ENCODE measurements at places on chromosomes 1 and 21. TPM values are rescaled to one million over a fixed set of nuclear protein-coding genes. Genes with fewer than 3 reads are reported as not detected.

YIPF1 gene
- 17.2 TPM for total RNA-seq

- no peaks in the 10 kb centered on the region for H3K27me3 ChIP-seq
- H3K36me3 ChIP-seq, result no peaks in the 10 kb centered on the region
- no peak overlapping the region for H3K27ac ChIP-seq
- H3K4me1 ChIP-seq, result no peaks in the 10 kb centered on the region
- no peak overlapping the region for H3K4me3 ChIP-seq
Measured at GRCh38 chr1:78902641-78903040, 103.9 kb downstream of the ADGRL4 start.

- no peaks in the 10 kb centered on the region for H3K27me3 ChIP-seq
- no peaks in the 10 kb centered on the region for H3K4me1 ChIP-seq
- H3K36me3 ChIP-seq, result no peaks in the 10 kb centered on the region
- DNase-seq, result no peak
- no peak overlapping the region for H3K27ac ChIP-seq
- H3K4me3 ChIP-seq, result no peak overlapping the region
Measured at GRCh38 chr1:192861860-192862259, 53.0 kb downstream of the RGS2 start.

DNA sequence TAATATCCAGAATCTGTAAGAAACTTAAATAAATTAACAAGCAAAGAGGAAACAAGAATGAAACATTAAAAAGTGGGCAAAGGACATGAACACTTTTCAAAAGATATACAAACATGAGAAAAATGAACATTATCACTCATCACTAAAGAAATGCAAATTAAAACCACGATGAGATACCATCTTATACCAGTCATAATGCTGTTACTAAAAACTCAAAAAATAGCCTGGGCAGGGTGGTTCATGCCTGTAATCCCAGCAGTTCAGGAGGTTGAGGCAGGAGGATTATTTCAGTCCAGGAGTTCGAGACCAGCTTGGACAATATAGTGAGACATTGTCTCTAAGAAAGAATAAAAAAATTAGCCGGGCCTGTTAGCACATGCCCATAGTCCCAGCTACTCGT is 6.1 kb downstream of the ZNF124 start:
- H3K27ac ChIP-seq, result no peak overlapping the region
- H3K4me3 ChIP-seq, result no peak overlapping the region
- no peaks in the 10 kb centered on the region for H3K36me3 ChIP-seq
- H3K4me1 ChIP-seq, result no peaks in the 10 kb centered on the region

KPNA6 gene
- 96.7 TPM for total RNA-seq

COL9A2 gene
- 4.4 TPM for total RNA-seq

C1orf87 gene
- not detected for total RNA-seq

DNAJC6 gene
- total RNA-seq, result 5.6 TPM

DNA sequence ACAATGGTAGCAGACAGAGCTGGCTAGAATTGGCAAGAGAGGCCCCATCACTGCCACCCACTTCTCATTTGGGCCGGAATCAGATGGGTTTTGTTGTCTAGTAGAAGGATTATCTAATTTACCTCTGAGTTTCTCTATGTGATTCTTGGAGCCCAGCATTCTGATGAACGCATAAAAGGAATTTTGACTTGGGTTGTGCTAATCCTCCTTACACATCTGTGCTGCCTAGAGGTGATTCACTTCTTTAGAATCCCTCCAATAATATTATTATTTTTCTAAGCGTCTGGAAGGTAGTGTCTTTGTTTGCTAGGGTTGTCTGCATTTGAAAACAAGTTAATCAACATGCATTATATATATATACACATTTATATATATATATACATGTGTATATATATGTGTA is 118.1 kb downstream of the RUNX1 start:
- no peaks in the 10 kb centered on the region for H3K36me3 ChIP-seq
- H3K4me3 ChIP-seq, result no peak overlapping the region

Measured in CD8-positive, alpha-beta memory T cell (primary cell).